ENCODE measurements at places on chromosomes 5 and 9.

DNA sequence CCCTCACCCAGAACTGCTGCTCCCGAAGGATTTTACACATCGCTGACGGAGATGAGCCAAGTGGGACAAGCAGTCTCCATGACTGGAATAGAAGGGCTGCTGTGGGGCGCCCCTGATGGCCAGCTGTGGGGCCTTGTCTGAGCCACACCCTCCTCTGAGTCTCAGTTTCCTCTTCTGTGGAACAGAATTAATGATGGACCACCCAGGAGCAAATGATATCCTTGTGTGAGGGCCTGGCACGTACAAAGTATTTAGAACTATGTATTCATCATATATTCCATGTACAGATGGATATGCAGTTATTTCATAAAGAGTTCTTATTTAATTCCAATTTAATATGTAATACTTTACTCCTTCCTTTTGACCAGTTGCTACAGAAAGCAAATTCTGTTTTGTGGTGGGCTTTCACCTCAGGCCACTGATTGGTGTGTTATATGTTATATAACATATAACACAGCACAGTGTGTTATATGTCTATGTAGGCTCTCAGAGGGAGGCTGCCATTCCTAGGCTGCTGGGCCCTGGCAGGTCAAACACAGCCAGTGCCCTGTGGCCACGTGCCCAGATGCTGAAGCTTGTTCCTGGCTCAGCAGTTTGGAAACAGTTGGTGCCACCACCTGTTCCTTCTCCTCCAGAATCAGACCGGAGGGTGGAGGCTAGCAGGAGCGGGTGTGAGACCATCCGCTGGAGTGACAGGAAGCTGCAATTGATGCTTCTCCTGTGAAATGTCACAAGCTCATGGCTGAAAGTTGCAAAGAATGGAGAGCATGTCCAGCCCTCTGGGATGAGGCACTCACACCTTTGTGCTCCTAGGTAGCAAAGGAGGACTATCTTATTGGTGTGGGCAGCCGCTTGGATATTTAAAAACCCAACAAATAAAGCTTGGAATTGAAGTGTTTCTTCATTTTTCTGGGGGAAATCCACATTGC, 4.4 kb upstream of the FGD3 start:
- DNase-seq = no peak

DNA sequence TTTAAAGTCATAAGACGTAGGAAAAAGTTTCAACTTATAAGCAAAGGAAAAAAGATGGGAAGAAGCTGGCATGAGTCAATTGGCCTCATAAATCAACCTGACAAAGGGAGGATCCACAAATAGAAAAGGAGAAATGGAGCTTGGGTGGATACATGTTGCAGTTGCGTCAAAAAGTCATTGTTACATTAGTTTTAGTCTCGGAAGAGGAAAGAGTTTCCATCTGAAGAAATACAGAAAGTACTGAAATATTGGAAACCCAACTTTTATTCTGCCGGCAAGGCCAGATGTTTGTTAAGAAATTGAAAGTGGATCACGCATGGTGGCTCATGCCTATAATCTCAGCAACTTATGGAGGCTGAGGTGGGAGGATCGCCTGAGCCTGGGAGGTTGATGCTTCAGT, 11.3 kb upstream of the TIMD4 start:
- DNase-seq = no peak

DNA sequence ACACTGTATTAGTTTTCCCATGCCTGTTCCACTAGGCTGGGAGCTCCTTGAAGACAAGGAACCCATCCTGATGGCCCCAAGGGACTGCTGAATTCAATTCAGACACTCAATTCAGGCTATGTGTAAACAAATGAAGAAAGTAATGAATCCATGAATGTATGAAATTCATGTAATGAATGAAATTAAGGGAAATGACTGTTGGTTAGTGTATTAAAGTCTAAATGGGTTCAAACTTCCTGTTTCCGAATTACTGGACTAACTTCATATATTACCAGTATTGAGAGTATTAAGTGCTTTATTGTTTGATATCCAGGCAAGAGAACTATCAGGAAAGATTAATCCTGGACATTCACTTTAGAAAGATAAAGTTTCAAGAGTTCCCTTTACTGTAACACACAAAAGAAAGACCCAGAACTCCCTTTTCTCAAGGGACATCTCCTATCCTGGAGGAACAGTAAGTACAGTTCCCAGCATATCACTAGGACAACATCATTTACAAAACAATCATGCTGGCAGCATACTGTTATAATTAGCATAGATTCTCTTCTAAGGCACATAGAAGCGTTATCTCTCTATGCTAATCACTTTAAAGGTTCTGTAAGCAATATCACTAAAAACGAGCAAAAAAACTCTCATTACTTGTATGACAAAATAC, 28.5 kb upstream of the IFNK start:
- DNase-seq = no peak

DNA sequence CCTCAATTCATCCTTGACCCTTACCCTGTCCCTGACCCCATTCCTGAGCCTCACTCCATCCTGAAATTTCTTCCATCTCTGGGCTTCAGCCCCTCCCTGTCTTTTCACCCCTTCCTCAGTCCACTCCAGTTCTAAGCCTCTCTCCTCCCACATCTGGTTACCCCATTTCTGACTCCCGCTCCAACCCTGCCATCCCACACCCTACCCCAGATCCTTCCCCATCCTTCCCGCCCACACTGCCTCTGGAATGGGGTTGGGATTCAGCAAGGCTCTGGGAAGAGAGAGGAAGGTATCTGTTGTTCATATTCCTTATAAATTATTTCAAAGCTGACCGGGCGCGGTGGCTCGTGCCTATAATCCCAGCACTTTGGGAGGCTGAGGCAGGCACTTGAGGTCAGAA, 29.9 kb upstream of the MVB12B start:
- DNase-seq = no peak

- no peak for DNase-seq
Observed at GRCh38 chr5:41908374-41909079, 4.4 kb downstream of the RIMOC1 start.

- no peak for DNase-seq
Observed at GRCh38 chr9:129567329-129567728, 53.6 kb downstream of the C9orf50 start.

All from retina (tissue), 1 donor.